NCI-H510A (cell line): ENCODE measurements at places on chromosomes 7 and 10.
A peak's percentile ranks its signal among the peaks of the same experiment; 100 is the strongest.

- DNase-seq: no peak
These were observed 51.6 kb downstream of the CREB3L2 start for GRCh38 chr7:137950263-137950621.

DNA sequence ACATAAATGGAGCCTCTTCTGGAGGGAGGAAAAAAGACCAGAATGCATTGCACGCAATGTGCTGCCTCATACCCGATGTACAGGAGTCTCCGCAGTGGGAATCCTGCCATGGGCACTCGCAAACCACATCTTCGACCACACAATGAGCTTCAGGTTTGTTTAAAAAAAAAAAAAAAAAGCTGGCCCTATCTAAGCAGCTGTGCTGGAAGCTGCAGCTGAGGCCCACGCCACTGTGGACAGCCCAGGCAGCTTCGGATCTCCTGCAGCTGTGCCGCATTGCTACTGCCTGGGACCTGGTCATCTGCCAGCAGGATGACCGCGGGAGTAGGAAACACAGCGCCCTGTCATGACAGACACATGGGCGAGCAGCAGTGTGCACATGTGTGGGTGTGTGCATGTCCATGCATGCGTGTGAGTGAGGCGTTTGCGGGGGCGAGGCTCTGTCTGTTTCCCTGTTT is 26.0 kb downstream of the EN2 start:
- DNase-seq: no peak

DNA sequence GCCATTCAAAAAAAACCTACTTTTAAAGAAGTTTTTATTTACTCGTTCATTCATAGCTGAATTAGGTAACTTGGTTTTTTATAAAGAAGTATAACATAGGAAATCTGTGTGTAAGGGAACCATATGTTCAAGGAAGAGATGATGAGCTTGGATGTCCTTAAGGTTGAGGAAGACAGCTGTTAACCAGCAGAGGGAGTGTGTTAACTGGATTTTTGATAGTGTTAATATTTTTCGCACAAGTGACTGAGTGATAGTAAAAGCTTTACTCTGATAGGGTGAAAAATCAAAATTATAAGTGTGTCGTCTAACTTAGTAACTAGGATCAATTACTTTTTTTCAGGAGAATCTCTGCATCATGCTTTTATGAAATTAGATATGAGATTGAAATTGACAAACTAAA is 134.7 kb downstream of the ARL5B start:
- DNase-seq: no peak

GRCh38 chr7:128791972-128792327 is 182 bp downstream of the CCDC136 start:
- no peak for DNase-seq

DNA sequence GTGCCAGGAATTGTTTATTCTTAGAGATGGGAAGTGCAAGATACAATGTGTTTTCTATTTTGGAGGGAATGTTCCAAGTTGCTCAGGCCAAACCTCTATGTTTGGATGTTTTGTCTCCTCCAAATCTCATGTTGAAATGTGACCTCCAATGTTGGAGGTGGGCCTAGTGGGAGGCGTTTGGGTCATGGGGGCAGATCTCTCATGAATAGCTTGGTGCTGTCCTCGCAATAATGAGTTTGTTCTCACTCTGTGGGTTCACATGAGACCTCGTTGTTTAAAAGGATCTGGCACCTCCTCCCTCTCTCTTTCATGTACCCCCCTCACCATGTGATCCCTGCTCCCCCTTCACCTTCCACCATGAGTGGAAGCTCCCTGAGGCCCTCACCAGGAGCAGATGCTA is 8.3 kb upstream of the GDF10 start:
- DNase-seq: no peak

GRCh38 chr10:53023411-53023810 is 250.8 kb upstream of the MBL2 start:
- no peak for DNase-seq

- DNase-seq: no peak
These were observed 9.1 kb downstream of the MDFIC start for GRCh38 chr7:114930829-114931655.

GRCh38 chr7:43878867-43879266 is 9.6 kb upstream of the MRPS24 start:
- DNase-seq: no peak

GRCh38 chr10:93993782-93994437 is at the start of gene PLCE1:
Gene PLCE1, plus strand, starts transcription at chr10:93993931. Its CDS starts 37,116 bp downstream, at chr10:94031047.
- peak; percentile 66 for DNase-seq

DNA sequence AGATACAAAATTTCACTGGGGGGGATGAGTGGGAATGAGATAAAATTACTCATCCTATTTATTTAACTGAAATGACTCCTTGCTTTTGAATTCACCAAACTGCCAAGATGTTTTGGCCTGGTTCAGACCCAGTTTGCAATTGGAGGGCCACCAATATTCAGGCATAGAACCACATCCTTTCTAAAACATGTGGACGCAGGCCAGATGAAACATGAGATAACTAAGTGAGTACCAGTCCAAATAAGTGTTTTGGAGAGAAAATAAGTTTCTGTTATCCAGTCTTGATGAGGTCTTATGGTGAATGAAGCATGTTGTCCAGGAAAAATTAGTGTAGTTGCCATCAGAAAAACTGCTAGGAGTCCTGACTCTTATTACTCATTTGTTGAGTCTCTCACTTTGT is 36.3 kb upstream of the PDK4 start:
- no peak for DNase-seq

DNA sequence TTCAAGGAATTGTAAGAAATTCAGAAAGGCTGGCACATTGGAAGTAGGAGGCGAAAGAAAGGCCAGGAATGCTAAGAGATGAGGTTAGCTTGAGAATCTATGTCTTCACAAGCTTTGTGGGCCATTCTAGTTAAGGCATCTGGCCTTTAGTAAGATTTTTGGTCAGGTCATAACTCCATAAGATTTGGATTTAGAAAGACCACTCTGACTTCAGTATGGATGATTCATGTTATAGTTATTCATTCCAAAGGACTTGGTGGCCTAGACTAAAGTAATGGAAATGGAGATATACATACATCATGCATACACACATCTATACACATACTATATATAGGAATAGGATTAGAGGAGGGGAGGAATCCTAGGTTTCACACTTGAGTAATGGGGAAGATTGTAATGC is 77.5 kb downstream of the SEPTIN7 start:
- DNase-seq: no peak

DNA sequence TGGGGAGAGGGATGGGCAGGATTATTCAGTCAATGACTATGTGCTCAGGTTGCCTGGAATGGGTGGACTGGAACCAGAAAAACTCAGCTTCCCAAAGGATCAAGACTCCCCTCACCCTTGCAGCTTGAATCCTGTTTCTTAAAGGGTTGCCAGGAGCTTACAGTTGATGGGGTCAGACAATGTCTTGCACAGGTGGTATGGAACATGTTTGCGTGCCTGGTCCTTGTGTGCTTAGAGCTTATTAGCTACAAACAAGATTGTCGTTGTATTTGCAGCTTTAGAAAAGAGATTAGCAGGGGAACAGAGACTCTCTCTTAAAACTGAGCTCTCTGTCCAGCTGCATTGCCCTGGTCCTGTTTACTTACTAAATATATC is 56.9 kb downstream of the PRR15 start:
- DNase-seq: no peak

GRCh38 chr10:79242620-79243152 is 104.6 kb upstream of the PPIF start:
- peak; percentile 86 for DNase-seq

GRCh38 chr7:151687523-151688235 is 168.0 kb upstream of the RHEB start:
- DNase-seq: no peak

DNA sequence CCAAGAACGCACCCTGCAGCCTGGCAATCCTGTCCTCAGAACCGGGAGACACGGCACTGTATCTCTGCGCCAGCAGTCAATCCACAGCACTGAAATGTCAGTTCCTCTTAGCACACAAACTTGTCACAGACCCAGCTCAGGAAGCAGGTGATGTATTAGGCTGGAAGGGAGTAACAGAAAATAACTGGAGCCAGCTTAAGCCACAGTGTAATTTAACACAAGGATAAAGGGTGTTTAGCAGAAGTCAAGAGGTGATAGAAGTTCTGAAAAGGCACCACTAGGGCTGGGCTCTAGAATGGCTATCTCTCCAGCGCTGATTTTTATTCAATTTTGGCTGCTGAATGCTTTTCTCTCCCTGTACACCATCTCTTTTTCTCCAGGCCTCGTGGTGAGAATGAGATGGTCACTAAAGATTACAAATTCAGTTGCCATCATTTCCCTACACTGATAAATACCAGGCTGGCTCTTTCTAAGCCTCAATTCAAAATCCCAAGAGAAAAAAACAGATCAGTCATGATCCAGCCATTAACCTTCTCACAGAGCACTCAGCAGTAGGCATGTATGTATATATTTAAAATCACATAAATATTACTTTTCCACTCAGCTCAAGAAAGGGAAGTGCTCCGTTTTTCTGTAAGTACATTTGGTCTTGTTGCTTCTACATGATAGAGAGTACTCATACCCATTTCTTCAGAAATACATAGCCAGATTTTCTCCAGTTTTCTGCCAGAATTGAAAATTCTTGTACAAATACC is 102.7 kb upstream of the PRSS1 start:
- no peak for DNase-seq

GRCh38 chr10:24882047-24882698 is 70.2 kb downstream of the PRTFDC1 start:
- no peak for DNase-seq

GRCh38 chr7:150448789-150449147 is 1.7 kb upstream of the GIMAP8 start:
- peak; percentile 16 for DNase-seq

- no peak for DNase-seq
These were observed 472.8 kb upstream of the STEAP1 start for GRCh38 chr7:89681448-89681847.

DNA sequence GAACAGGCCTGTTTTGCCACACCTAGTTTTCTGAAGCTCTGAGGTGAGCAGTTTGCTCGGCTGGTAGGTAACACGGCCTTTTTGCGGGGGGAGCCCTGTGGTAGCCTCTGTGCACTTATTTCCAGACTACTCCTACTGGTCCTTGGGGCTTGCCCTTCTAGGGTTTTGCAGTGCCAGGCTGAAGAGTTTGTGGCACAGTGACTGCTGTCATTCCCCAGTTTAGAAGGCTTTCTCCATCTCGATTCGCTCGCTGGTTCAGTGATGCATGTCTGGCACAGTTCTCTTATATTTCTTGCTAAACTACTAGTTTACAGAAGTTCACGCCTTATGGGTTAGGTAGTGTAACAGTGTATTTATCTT is 711 bp downstream of the KIF20B start:
- DNase-seq: no peak

- DNase-seq: no peak
These were observed 7.4 kb upstream of the PFKFB3 start for GRCh38 chr10:6195376-6195775.

GRCh38 chr10:75538765-75539164 is 107.3 kb downstream of the LRMDA start:
- no peak for DNase-seq

- no peak for DNase-seq
These were observed 82.8 kb upstream of the TRIM24 start for GRCh38 chr7:138377306-138377705.

DNA sequence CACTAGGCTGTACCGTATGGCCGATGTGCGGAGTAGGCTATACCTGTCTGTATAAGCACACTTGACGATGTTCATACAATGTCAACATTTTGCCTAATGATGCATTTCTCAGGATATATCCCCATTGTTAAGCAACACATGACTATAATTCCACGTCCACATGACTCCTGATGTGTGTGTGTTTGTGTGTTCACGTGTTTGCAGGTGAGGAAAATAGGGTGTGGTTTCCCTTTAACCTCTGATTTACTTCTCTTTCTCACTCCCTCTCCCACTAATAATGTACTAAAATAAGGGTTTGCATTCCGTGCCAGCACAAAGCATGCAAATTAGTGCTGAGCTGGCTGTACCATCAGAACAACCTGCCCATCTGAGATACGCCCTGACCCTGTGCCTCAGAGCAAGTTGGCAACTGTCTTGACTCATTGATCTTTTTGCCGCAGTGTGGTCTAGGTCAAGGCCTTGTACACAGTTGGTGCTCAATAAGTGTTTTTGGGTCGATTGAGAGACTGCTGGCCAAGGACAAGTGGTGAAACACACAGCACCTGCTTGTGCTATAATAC is 64.6 kb upstream of the DOCK1 start:
- DNase-seq: no peak

- no peak for DNase-seq
These were observed 112.7 kb downstream of the ICA1 start for GRCh38 chr7:8149222-8149621.

DNA sequence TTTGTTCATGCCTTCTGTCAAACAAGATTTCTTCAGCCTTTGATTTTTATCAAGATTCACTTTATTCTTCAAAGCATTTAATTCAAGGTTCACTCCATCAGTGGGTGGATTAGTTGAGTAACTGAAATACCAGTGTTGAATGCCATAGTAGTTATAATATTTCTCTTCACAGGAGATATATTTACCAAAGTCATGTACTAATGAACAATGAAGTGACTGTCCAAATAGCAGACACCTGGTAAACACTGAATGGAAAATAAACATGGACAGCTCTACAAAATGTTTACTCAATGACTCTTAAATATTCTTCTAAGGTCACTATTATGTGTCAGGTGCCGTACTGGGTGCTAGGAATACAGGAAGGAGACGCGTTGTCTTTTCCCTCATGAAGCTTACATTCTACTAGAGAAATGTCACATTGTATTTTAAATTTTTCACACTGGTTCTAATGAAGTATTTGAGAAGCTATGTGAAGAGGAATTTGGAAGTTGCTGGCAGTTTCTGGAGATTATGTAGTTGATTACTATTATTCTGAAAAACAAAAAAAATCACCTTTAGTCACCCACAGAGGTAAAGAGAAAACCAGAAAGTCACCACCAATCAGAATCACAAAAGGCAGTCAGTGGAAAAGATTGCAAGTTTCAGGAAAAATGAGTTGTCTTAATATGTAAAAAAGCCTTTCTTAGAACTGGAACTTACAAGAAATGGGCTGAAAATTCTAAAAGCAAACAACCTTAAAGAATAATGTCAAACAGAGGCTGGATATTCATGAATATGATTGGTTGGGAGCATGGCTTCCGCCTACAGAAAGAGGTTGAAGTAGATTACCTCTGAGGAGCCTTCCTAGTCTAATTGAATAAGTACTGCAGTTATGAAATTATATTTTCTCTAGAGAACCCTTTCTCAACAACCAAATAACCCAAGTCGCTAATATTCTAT is 84.5 kb downstream of the RTKN2 start:
- no peak for DNase-seq

GRCh38 chr10:63464402-63465292 is 1.1 kb downstream of the JMJD1C start:
- no peak for DNase-seq

- no peak for DNase-seq
These were observed 76.0 kb downstream of the TYW1B start for GRCh38 chr7:72751978-72752377.

- DNase-seq: peak; percentile 42
These were observed 124.4 kb downstream of the TACC2 start for GRCh38 chr10:122113161-122113944.

- DNase-seq: no peak
These were observed 58.3 kb upstream of the NANOS1 start for GRCh38 chr10:118971187-118971586.
